Fibroblast of the conjunctiva (primary cell): ENCODE measurements at places on chromosomes 5 and 9.

GRCh38 chr5:94017579-94017978, 276.2 kb upstream of the POU5F2 start:
- DNase-seq, result no peak

- peak; percentile 81 for DNase-seq
Measured at GRCh38 chr9:104586496-104587180, 12.6 kb downstream of the OR13C5 start.

DNA sequence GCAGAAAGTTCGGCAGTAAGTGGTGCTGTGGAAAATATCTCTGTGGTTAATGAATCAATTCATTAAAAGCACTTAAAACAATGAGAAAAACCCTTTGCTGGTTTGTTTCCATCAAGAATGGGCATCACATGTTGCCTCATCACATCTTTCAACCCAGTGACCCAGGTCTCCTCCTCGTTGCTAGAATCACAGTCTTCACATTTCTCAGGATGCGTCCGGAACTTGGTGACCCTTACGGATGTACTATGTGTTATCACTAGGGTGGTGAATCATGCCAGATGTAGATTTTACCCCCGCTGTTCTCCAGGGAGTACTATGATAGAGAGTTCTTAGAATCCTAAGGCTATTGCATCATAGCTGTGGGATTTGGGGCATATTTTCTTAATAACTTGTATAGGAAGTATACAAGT, 217.9 kb upstream of the KLF4 start:
- DNase-seq, result peak; percentile 85

GRCh38 chr5:15807871-15808270, 307.9 kb downstream of the FBXL7 start:
- DNase-seq, result no peak

- peak; percentile 40 for DNase-seq
Measured at GRCh38 chr5:151745071-151745705, 13.2 kb downstream of the ATOX1 start.

DNA sequence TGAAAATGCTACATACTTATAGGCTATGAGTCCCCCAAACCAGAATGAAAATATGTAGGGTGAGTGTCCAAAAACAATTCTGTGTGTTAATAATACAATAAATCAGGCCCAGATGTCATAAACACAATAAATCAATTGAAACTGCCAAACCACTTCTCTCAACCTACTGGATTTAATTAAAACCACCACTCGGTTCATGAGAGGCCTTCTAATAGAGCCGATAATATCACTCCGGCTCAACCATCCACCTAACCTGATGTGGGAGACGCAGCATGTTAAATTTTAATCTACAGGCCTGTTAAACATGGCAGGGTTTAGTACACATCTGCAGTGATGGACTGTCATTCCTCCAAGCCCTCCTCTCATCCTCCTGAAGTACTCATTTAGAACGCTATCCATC, 734.5 kb upstream of the ZNF608 start:
- DNase-seq, result peak; percentile 45

DNA sequence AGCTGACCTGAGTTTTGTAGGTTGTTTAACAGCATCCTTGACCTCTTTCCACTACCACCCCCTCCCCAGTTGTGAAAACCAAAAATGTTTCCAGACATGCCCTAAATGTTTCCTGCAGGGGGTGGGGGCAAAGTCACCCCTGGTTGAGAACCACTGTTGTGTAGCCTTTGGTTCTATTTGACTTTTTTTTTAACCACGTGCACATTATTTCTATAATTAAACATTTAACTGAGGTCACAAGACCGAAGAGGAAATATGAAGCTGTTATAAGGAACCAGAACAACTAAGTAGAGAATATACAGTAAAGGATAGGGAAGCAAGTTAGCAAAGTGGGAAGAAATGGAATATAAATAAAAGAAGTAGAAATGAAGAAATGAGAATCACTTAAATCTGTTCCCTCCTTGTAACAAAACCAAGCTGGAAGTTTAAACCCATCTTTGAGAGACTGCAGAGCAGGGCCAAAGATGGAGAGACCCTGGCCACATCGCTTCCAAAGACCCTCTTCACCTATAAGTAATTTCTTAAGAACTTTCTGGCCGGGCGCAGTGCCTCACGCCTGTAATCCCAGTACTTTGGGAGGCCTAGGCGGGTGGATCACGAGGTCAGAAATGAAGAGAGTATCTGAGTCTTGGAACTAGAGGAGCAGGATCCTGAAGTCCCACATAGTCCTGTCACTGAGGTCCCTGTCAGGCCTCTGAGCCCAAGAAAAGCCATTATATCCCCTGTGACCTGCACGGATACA, 14.4 kb downstream of the SIT1 start:
- no peak for DNase-seq

- no peak for DNase-seq
Measured at GRCh38 chr5:145056800-145057199, 778.3 kb downstream of the PRELID2 start.

- DNase-seq, result no peak
Measured at GRCh38 chr5:174046558-174046957, 1.1 kb downstream of the NSG2 start.

- no peak for DNase-seq
Measured at GRCh38 chr5:110702704-110703103, 23.8 kb downstream of the TMEM232 start.

DNA sequence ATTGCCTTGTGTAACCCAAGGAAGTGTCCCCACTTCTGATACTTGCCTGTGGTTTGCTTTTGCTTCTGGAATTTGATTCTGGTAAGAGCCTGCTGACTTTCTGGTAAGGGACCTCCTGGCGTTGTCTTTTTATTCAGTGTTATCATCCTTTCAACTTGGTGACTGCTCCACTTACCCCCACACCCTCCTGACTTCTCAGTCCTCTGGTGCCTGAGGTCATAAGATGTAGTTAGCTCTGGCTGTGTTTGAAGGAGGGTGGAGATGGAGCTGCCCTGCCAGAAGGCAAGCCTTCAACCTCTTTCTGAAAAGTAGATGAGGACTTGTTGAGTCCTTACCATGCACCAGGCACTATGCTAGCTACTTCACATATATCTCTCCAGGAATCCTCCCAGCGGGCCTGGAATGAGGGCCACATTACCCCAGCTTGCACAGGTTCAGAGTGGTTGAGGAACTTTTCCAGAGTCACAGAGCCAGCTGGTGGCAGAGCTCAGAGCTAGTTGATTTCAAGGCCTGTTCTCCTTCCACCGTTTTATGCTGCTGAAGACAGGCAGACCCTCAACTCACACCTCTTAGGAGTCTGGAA, 45.2 kb upstream of the PITX1 start:
- DNase-seq, result no peak

- DNase-seq, result peak; percentile 65
Measured at GRCh38 chr5:87120518-87121303, 147.0 kb upstream of the RASA1 start.

- DNase-seq, result no peak
Measured at GRCh38 chr5:77632526-77633206, 5.8 kb downstream of the OTP start.

DNA sequence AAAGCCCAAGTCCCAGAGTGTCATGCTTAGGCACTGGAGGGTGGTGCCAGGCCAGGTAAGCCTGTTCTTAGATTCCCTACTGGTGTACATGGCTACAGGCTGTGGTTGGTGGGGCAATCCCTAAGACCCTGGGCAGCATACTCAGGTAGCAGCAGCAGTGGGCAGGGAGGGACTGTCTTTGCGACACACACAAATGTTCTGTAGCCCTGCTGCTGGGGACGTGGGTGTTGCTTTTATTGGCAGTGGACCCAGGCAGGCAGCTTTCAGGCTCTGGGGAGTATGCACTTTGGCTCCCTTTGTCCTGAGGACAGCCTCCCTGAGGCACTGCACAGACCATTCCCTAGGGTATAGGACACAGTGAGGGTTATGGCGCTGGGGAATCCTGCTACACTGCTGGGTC, 137.1 kb upstream of the ADAMTS19 start:
- no peak for DNase-seq

DNA sequence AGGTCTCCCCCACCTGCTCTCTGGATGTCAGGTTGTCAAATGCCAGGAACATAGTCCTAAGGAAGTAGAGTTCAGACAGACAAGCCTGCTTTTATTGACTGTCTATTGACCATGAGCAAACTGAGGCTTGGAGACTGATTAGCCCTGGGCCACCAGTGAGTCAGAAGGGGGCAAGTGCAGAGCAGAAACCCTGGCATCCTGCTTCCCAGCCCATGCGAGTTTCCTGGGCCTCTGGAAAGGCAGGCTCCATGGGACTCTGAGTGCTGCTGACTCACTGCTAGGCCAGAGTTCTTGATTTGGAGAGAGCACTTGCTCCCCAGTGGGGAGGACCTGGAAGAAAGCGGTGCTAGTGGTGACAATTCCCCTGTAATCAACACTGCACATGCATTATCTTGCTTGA, 2.8 kb upstream of the HBEGF start:
- no peak for DNase-seq

DNA sequence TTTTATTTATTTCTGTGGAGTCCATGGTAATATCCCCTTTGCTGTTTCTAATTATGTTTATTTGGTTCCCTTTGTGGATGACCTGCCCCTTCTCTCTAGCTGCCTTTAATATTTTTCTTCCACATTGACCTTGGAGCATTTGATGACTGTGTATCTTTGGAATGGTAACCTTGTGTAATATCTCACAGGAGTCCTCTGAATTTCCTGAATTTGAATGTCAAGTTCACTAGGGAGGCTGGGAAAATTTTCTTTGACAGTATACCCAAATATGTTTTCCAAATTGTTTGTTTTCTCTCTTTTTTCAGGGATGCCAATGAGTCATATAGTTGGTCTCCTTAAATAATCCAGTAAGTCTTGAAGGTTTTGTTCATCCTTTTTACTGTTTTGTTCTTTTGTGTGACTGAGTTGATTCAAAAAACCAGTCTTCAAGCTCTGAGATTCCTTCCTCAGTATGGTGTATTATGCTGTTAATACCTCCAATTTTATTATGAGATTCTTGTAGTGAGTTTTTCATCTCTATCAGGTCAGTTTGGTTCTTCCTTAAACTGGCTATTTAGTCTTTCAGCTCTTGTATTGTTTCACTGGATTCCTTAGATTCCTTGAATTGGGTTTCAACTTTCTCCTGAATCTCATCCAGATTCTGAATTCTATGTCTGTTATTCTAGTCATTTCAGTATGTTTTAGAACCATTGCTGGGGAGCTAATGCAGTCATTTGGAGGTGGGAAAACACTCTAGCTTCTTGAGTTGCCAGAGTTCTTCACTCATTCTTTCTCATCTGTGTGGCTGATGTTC, 349.0 kb upstream of the TARS1 start:
- DNase-seq, result peak; percentile 16

DNA sequence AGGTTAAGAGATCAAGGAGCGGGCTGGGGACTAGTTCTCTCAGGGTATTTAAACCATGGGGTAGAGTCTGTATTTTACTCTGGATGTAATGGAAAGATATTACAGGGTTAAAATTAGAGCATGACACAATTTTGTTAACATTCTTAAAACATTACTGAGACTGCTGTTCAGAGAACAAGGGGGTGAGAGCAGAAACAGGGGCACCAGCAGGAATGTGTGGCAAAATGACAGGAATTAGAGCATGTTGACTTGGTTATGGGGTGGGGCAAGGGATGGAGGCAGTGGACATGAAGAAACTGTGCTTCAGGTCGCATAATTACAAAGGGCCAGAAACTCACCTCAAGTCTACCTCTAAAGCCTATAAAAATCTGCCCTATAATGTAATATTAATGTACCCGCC, 75.0 kb downstream of the TMEM232 start:
- peak; percentile 4 for DNase-seq

- no peak for DNase-seq
Measured at GRCh38 chr9:135014311-135015010, 73.0 kb upstream of the OLFM1 start.

DNA sequence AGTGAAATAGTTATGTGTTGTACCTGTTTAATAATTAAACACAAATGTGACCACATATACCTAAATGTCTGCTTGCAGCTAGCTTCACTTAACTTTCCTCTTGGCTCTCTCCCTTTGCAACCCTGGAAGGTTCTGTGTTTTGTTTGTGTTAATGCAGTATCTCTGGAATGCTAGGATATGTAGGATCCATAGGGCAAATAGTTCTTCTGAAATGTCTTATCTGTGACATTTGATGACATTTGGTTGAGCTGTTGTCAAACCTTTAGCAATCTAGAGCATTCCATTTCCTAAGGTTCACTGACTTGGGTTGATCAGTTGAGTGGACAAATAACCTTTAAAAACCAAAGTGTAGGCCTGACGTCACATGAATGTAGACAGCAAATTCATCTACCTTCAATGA, 21.8 kb downstream of the CTNNA1 start:
- no peak for DNase-seq

- peak; percentile 47 for DNase-seq
Measured at GRCh38 chr5:170861917-170862766, at the start of gene RANBP17. RANBP17 (plus strand) TSS chr5:170862018.
